ENCODE measurements at places on chromosomes 12 and 14.

- DNase-seq = no peak
Measured at GRCh38 chr12:130145731-130146130, 16.5 kb upstream of the FZD10 start.

GRCh38 chr14:49849213-49849847 lies 3.3 kb downstream of the NEMF start:
- DNase-seq = peak; percentile 39

- DNase-seq = no peak
Measured at GRCh38 chr14:102451064-102451352, 58.6 kb downstream of the ANKRD9 start.

DNA sequence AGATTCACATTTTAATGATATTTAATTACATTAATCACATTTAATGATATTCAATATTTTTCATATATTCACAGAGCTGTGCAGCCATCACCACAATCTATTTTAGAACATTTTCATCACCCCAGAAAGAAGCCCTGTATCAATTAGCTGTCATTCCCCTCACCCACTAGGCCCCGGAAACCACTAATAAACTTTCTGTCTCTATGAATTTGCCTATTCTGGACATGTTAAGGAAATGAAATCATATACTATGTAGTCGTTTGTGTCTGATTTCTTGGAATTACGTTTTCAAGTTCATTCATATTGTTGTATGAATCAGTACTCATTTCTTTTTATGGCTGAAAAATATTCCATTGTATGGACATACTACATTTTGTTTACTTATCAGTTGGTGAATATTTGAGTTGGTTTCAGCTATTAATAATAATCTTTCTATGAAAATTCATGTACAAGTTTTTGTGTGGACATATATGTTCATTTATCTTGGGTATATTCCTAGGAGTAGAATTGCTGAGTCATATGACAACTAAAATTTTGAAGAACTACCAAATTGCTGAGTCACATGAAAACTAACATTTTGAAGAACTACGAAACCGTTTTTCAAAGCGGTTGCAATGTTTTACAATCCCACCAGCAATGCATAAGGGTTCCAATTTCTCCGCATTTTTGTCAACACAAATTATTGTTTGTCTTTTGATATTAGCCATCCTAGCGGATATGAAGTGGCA lies 11.7 kb upstream of the OTOGL start:
- no peak for DNase-seq

- DNase-seq = no peak
Measured at GRCh38 chr12:106999446-106999845, 12.5 kb upstream of the MTERF2 start.

DNA sequence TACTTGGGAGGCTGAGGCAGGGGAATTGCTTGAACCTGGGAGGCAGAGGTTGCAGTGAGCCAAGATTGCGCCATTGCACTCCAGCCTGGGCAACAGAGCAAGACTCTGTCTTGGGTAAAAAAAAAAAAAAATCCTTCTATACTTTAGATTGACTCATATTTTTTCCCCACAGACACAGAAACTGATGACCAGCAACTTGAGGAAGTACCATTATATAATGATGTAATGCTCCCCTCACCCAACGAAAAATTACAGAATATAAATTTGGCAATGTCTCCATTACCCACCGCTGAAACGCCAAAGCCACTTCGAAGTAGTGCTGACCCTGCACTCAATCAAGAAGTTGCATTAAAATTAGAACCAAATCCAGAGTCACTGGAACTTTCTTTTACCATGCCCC lies 24.3 kb upstream of the SNAPC1 start:
- peak; percentile 60 for DNase-seq

DNA sequence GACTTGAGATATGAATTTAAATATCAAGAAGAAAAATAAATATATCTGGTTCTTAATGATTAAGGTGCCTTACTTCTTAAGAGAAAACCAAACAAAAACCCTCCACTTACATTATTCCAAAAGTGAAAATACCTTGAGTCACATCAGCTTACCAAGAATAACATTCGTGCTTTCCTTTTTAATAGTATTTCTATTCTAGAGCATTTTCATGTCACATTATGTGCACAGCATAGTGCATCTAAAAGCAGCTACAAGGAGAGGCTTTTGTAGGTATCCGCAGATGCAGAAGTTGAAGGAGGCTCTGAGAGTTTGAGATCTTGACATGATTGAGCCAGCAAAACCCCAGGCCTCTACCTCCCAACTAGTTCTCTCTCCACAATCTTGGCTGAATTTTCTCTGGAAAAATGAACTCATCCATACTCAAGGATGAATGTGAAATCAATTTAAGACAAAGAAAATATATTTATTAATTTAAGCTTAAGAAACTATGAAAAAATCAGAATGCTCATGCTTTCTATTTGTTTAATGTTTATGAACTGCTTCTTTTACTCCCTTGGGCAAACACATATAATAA lies 275.0 kb downstream of the AKAP6 start:
- no peak for DNase-seq

DNA sequence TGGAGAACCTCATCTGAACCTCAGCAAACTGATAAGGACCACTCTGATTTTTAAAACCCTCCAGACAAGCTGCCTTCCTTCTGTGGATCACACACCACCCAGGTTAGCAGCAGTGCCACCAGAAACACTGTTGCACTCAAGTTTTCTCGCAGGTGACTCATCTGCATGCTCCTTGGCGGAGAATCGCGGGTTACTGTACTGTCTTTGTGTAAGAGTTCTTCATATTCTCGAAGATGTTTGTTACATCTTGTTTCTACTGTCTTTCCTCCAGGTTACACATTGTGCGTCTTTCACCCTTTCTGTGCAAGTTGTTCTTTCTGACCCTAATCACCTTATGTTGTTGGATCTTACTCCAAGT lies 331.2 kb downstream of the CACNA1C start:
- no peak for DNase-seq

DNA sequence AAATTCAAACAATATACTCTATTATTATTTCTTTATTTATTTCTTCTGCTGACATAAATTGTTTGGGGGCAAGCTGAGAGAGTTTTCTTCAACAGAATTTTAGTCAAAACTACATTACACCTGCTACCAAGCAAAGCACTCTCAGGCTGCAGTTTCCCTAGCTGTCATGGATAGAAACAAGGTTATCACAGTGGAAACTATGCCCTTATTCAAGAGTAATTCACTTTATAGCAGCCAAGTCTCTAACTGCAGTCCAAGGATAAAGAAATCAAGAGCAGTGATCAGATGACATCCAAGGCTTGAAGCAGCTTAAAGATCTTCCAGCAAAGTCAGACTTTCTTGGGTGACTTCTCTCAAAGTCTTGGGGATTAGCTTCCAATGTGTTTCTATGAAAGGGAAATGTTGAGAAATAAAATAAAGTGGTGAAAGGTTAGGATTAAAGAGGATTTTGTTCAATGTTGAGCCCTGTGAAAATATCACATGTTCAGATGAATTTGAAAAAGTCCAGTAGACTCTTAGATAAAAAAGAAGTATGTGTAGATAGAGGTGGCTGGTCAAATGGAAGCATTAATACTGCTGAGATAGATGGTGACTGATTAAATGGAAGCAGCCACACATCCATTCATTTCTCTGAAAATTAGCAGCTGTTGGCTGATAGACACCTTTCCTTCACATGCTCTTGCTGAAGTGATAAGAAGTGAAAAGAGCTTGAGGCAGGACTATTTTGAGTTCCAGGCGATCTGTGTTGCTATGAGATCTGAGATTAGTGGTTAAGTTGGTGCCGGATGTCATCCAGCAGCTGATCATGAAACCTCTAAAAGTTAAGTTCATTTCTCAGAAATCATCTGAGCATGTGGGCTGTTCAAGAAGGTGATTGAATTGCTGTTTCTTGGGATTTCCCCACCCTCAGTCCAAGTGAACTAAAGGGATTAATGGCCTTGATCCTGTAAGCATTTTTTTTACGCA lies 257.8 kb upstream of the BTG1 start:
- DNase-seq = no peak

GRCh38 chr14:88500611-88501010 lies 54.2 kb downstream of the PTPN21 start:
- DNase-seq = no peak

DNA sequence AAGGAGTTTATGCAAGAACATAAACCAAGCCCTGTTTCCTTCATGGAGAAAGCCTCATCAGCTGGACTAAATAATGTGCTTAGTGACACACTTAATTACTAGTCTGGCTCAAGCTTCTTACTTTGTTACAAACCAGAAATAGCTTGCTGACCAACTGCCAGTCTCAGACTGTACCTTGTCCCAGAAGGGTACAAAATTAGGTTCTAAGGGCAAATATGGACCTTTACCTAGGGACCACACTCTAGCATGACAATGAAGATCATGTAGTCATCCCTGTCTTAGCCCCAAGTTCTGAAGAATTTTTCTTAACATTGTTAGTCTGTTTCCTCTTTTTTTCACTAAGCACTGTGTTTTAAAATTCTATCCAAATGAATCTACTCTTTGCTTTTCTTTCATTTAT lies 2.2 kb downstream of the AMN1 start:
- DNase-seq = no peak

DNA sequence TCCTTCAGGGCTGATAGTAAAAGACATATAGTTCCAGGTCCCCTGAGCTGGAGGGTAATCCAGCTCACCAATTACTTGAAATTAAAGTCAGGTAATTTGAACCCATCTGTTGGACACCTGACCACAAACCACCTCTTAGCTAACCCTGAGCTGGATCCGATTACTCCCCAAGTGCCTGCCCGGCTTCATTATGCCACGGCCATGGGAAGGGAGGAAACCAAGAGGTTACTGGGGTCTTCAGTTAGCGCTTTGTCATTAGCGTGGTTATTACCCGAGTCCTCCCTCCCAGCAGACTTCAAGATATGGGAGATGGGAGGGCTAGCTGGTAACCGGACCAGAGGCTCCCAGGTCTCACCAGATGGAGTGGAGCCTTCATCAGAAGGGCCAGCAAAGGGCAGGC lies 1071.4 kb downstream of the BCL11B start:
- no peak for DNase-seq

DNA sequence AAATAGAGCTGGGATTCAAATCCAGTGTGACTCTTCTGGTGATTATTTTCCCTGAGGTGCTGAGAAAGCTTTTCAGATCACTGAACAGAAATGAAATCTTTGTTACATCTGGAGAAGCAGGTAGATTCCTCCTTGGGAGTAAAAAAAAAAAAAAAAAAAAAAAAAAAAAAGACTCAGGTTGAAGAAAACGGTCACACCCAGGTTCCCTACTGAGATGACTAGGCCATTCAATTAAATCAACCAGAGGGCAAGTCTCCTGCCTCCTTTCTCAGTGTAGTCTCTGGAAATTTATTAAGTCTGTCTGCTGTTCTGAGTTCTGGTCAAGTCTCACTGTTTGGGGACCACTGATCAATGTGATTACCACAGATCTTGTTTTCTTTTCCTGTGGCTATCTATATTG lies 24.0 kb downstream of the ARG2 start:
- no peak for DNase-seq

GRCh38 chr12:67647181-67647798 lies 1.3 kb upstream of the DYRK2 start:
- no peak for DNase-seq

All from Karpas-422 (cell line).